Activated naive CD8-positive, alpha-beta T cell treated with anti-CD3 and anti-CD28 coated beads for 36 hours (primary cell): ENCODE measurements at places on chromosomes 16 and 17. TPM values are rescaled to one million over a fixed set of nuclear protein-coding genes. Genes with fewer than 3 reads are reported as not detected.

DNA sequence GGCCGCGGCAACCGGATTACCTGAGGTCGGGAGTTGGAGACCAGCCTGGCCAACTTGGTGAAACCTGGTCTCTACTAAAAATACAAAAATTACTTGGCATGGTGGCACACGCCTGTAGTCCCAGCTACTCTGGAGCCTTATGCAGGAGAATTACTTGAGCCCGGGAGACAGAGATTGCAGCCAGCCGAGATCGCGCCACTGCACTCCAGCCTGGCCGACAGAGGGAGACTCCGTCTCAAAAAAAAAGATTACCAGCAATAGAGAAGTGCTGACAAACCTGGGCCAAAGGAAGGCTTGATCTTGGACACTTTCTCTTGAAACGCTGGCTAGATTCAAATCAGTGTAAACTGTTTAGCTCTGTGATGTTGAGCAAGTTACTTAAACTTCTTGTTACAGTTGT lies 4.3 kb downstream of the MT1H start:
- DNase-seq: peak; percentile 41
- no peak overlapping the region for H3K4me3 ChIP-seq
- H3K4me1 ChIP-seq: peaks cover 17% of the 10 kb centered on the region
- peaks cover 39% of the 10 kb centered on the region for H3K27me3 ChIP-seq

DNA sequence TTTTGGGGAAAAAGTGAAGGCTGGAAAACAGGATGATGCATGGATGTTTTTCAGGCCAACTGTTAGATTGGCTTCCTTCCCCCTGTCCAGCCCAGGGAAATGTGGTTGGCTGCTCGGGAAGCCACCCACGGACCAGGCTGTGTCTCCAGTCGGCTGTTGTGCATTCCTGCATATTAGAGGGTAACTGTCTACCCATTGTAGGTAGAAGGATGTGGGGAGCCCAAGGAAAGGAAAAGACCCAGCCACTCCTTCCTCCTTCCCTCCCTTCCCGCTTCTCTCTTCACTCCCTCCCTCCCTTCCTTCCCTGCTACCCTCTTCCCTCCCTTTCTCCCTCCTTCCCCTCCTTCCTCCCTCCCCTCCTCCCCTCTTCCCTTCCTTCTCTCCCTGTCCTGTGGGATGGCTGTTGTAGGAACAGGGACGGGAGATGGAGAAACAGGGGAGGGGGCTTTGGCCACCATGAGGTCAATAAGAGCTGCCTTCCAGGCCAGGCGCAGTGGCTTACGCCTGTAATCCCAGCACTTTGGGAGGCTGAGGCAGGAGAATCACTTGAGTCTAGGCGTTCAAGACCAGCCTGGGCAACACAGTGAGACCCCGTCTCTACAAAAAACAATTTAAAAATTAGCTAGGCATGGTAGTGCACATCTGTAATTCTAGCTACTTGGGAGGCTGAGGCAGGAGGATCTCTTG lies 16.9 kb downstream of the SYT17 start:
- no peaks in the 10 kb centered on the region for H3K4me1 ChIP-seq
- H3K27me3 ChIP-seq: peaks cover 13% of the 10 kb centered on the region
- no peak overlapping the region for H3K4me3 ChIP-seq
- DNase-seq: no peak

DNA sequence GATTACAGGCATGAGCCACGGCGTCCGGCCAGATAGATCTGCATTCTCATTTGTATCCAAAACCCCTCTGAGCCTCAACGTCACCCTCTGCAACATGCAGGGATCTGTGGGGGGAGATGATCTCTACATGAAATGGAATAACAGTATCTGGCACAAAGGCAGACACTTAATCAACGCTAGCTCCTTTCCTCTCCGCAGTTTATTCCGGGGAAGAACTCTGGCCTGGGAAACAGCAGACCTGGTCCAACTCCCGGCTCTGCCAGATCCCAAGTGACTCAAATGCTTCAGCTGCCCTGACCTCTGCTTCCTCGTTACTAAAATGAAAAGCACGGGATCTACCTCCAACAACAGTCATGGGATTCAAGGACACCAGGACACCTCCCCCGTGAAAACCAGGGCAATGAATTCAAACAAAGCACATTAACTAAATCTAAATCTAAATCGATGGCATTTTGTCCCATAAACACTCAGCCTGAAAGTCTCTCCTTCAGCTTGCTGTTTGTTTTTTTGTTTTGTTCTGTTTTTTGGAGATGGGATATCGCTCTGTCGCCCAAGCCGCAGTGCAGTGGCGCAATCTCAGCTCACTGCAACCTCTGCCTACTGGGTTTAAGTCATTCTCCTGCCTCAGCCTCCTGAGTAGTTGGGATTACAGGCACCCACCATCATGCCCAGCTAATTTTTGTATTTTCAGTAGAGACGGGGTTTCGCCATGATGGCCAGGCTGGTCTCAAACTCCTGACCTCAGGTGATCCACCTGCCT lies 78.2 kb downstream of the NXN start:
- H3K27me3 ChIP-seq: peaks cover 72% of the 10 kb centered on the region
- no peak overlapping the region for H3K4me3 ChIP-seq
- no peaks in the 10 kb centered on the region for H3K36me3 ChIP-seq
- H3K4me1 ChIP-seq: no peaks in the 10 kb centered on the region
- DNase-seq: no peak
- H3K27ac ChIP-seq: no peak overlapping the region

Gene PHKB
- 18.2 TPM for total RNA-seq

GRCh38 chr16:53297477-53297876 lies 136.8 kb upstream of the RBL2 start:
- no peak overlapping the region for H3K4me3 ChIP-seq
- H3K36me3 ChIP-seq: peaks cover 5% of the 10 kb centered on the region
- H3K27me3 ChIP-seq: no peaks in the 10 kb centered on the region
- no peak for DNase-seq
- H3K4me1 ChIP-seq: peaks cover 2% of the 10 kb centered on the region
- no peak overlapping the region for H3K27ac ChIP-seq

Gene MMP28
- total RNA-seq: 0.50 TPM

Gene TNFSF13
- total RNA-seq: 6.3 TPM

GRCh38 chr17:50388728-50389127 lies 8.6 kb downstream of the LRRC59 start:
- H3K27ac ChIP-seq: no peak overlapping the region
- peaks cover 4% of the 10 kb centered on the region for H3K4me1 ChIP-seq
- no peaks in the 10 kb centered on the region for H3K27me3 ChIP-seq
- no peak overlapping the region for H3K4me3 ChIP-seq
- no peak for DNase-seq

Gene SPATA22
- 0.16 TPM for total RNA-seq

DNA sequence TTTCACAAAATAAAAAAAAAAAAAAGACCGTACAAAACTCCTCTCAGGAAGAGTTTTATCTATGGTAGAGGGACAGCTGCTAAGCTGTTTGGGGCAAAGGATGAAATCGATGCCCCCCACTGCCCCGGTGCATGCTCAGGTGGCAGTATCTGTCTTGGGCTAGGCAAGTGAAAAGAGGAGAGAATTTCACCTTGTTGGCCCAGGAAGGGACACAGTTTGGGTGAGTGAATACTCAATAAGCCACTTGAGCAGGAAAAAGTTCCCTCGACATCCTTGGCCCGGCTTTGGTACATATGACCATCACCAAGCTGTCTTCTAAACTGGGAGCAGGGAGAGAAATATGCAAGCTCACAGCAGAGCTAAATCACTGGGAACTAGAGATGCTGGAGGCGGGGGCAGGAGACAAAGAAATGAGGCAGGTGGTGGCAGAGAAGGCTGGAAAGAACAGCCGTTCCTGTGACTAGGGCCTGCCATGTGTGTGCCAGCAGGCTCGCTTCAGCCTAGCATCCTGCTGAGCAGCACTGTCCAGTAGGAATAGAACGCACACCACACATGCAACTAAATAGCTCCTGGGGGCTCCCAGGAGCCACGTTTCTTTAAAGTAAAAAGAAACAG lies 8.2 kb upstream of the EIF1 start:
- no peak overlapping the region for H3K27ac ChIP-seq
- H3K36me3 ChIP-seq: peaks cover 10% of the 10 kb centered on the region
- H3K4me3 ChIP-seq: no peak overlapping the region
- H3K27me3 ChIP-seq: no peaks in the 10 kb centered on the region
- H3K4me1 ChIP-seq: peaks cover 32% of the 10 kb centered on the region

Gene RDM1
- 4.3 TPM for total RNA-seq

DNA sequence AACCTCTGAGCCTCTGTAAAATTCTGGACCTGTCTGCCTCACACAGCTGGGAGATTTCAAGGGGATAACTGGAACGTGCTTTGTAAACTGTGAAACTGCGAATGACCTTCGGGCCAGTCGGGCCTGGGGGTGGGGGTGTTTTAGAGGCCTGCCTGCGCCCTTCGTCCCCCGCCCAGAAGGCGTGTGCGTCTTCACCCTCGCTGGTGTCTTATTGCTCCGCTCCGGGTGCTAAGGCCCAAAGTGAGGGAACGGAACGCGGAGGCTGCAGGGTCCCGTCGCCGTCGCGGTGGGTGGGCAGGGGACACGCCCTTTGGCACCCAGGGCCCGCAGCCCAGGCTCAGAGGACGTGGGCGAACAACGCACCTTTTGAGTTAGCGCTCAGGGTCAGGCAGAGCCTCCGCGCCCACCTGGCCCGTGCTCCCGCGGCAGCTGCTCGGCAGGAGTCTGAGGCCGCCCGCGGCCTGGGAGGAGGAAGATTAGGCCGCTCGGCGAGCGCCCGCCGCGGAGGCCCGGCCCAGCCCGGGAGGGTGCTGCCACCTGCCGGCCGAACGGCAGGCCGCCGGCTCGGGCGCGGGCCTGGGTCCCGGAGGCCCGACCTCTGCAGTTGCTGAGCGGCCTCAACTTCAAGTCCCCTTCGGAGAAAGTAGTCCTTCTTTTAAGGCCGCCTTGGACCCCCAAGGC lies 29.7 kb downstream of the DCAKD start:
- H3K36me3 ChIP-seq: peaks cover 2% of the 10 kb centered on the region
- H3K27ac ChIP-seq: no peak overlapping the region
- H3K4me3 ChIP-seq: no peak overlapping the region
- DNase-seq: peak; percentile 80

Gene TEX14
- 0.10 TPM for total RNA-seq

Gene TOB1
- total RNA-seq: 40.1 TPM

Gene MYH4
- not detected for total RNA-seq

- no peaks in the 10 kb centered on the region for H3K36me3 ChIP-seq
- no peak overlapping the region for H3K27ac ChIP-seq
- H3K4me3 ChIP-seq: peak overlapping the region; percentile 0
Observed at GRCh38 chr17:7293816-7294613, 424 bp downstream of the YBX2 start.

DNA sequence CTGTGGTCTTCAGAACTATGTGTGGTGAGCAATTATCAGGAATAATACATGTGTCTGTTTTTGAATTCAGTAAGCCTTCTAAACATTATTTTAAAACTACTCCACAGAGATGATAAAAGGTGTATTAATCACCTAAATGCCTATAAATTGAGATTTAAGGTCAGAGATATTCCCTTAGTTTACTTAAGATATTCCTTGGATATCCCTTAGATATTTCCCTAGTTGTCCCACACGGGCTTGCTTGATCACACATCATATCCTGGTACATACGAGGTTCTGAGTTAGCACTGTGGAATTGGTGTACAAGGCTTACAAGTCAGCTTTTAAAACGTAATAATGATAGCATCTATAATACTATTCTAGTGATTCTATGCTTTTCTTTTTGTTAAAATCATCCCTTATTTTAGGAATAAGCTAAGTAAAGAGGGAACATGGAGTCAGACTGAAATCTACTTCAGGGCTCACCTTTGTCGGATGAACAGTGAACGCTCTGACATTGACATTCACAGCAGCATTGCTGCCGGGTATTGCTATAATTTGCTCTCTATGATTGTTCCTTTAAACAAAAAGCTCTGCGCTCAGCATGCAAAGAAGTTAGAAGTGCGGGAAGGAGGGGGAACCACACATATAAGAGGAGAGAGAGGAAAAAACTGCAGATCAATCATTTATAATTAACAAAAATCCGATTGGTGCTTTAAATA lies 136.5 kb downstream of the SKAP1 start:
- H3K4me3 ChIP-seq: no peak overlapping the region
- H3K4me1 ChIP-seq: peaks cover 40% of the 10 kb centered on the region
- no peak for DNase-seq

- H3K27me3 ChIP-seq: no peaks in the 10 kb centered on the region
- H3K27ac ChIP-seq: no peak overlapping the region
- DNase-seq: no peak
- H3K36me3 ChIP-seq: peaks cover 41% of the 10 kb centered on the region
- no peak overlapping the region for H3K4me3 ChIP-seq
Observed at GRCh38 chr17:67110619-67111018, 66.3 kb downstream of the CACNG1 start.

- peak overlapping the region; percentile 14 for H3K4me3 ChIP-seq
- no peaks in the 10 kb centered on the region for H3K27me3 ChIP-seq
- DNase-seq: no peak
- no peak overlapping the region for H3K27ac ChIP-seq
- peaks cover 50% of the 10 kb centered on the region for H3K4me1 ChIP-seq
- no peaks in the 10 kb centered on the region for H3K36me3 ChIP-seq
Observed at GRCh38 chr16:88793251-88793954, 8.4 kb upstream of the PIEZO1 start.

DNA sequence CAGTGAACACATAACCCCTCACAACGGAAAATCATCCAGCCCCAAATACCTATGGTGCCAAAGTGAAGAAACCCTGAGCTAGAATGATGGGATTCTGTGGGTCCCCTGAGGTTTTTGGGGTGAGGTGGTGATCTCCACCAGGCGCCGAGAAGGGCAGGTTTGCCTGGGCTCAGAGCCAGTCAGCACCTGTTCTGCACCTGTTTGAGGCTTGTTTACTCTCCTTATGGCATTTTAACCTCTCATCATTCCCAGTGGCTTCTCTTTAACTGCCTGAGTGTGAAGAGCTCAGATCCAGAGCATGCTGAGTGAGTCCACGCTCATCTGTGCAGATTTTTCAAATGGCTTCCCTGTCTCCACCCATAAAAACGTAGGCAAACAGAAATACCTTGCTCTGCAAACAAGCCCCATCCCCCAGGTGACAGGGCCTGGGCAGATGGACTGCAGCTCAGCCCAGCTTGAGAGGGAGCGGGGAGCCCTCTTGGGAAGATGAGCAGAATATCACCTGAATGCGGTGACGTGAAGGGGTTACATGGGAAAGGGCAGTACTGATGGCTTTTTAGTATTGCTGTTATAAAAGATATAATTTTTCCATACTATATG lies 40.1 kb upstream of the CLEC19A start:
- no peak overlapping the region for H3K27ac ChIP-seq
- H3K27me3 ChIP-seq: no peaks in the 10 kb centered on the region

DNA sequence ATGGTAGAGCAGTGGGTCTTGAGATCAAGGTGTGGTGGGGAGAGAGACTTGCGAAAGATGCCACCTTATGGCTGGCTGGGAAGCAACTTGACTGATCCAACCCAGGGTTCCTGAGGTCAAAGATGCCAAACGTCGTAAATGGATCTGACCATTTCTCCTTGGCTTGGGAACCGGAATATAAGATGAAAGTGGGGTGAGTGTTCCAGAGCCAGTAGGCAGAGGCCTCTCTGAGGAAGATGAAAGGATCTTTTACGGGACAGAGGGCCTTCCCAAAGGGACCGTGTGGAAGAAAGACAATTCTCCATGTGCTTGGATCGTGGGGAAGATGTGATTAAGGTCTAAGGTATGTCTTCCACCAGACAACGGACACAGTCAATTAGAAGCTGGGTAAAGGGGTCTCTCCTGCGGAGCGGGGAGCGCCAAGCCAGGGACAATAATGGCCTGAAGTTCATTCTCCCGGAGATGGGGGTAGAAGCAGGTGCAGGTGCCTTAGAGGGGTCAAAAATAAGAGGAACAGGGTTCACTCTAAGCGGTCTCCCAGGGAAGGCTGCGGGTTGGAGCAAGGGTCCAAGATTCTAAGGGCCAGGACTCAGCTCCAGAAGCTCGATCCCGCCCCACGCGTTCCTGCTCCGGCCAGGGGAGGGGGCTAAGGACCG lies 800 bp downstream of the FXR2 start:
- H3K27me3 ChIP-seq: no peaks in the 10 kb centered on the region
- H3K4me1 ChIP-seq: peaks cover 38% of the 10 kb centered on the region
- peak overlapping the region; percentile 90 for H3K4me3 ChIP-seq
- no peak for DNase-seq
- peaks cover 24% of the 10 kb centered on the region for H3K36me3 ChIP-seq

Gene SHBG
- total RNA-seq: not detected

Gene TBC1D16
- total RNA-seq: 9.0 TPM
